ENCODE measurements at places on chromosomes 6 and 20.

- no peak for DNase-seq
Measured at GRCh38 chr6:149220882-149221773, 96.4 kb upstream of the TAB2 start.

GRCh38 chr6:12570461-12571030 is 146.0 kb upstream of the PHACTR1 start:
- DNase-seq = peak; percentile 53

DNA sequence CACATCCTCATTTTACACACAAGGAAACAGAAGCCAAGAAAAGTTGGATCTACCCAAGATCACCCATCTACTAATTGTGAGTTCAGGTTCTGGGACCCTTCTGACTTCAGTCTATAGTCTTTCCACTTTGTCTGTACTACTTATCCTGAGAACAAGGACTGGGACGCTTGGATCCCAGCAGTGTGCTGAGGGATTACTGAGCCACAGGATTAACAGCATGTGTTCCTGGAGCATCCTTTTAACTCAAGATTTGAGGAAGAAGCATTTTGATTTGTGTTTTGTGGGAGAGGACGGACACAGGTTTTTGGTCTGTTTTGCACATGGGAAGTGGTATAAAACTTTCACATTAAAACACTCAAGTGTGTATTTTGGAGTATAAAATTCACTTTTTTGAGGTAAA is 4.4 kb downstream of the ENPP4 start:
- DNase-seq = no peak

- DNase-seq = no peak
Measured at GRCh38 chr6:13147376-13147775, 181.0 kb downstream of the TBC1D7 start.

GRCh38 chr6:161837854-161838253 is 564.0 kb upstream of the AGPAT4 start:
- no peak for DNase-seq

- peak; percentile 15 for DNase-seq
Measured at GRCh38 chr20:42173440-42173839, 555.3 kb upstream of the CHD6 start.

GRCh38 chr6:11667876-11668275 is 110.7 kb downstream of the ADTRP start:
- no peak for DNase-seq

GRCh38 chr6:169780571-169781091 is 29.2 kb downstream of the ERMARD start:
- DNase-seq = no peak
